NCI-H524 treated with DMSO at 0.1 percent for 48 hours (cell line): ENCODE measurements at places on chromosomes 11 and 22.

DNA sequence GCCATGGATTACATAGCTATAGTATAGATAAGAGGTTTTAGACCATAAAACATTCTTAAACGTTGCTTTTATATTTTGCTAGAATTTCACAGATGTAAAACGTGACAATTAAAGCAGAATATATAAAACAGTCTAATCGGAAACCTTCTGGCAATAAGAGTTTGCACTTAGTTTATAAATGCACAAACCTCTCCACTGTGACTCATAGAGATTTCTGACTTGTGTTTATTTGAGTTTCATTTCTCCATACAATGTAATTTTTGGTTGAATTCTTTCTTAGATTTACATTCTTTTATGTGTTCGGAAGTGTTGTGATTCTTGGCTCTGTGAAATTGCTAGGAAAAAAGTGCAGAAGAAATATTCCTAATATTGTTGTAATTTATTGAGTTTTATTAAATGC, 288.7 kb upstream of the CTSC start:
- DNase-seq = no peak

- DNase-seq = no peak
Measured at GRCh38 chr11:1274501-1274900, 34.9 kb downstream of the TOLLIP start.

DNA sequence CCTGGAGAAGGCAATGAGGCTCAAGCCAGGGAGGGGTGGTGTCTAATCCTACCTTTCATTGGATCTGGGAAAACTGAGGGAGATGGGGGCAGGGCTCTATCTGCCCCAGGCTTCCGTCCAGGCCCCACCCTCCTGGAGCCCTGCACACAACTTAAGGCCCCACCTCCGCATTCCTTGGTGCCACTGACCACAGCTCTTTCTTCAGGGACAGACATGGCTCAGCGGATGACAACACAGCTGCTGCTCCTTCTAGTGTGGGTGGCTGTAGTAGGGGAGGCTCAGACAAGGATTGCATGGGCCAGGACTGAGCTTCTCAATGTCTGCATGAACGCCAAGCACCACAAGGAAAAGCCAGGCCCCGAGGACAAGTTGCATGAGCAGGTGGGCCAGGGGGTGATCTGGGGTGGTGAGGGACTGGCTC, at the start of gene FOLR1:
Gene FOLR1, plus strand, starts transcription at position 180 of the 421 bp plus-strand sequence. Its CDS starts 34 bp downstream, at position 214.
- no peak for DNase-seq

GRCh38 chr11:29336727-29337575, 679.9 kb downstream of the KCNA4 start:
- DNase-seq = no peak

DNA sequence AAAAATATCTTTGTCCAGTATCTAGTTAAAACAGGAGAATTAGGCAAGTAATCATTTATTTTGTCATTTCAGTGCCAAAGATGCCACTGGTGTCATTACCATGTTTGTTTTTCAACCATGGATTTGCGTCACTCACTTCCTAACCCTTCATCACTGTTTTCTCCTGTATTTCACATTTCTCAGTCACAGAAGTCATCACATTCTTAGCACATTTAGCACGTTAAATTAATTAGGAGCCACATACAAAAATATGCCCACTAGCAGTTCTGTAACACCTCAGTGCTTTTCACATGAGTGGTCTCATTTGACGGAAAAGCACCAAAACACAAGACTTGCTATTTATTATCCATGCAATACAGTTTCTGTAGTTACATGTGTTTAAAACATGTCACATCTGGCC, 546.0 kb downstream of the METTL15 start:
- no peak for DNase-seq

DNA sequence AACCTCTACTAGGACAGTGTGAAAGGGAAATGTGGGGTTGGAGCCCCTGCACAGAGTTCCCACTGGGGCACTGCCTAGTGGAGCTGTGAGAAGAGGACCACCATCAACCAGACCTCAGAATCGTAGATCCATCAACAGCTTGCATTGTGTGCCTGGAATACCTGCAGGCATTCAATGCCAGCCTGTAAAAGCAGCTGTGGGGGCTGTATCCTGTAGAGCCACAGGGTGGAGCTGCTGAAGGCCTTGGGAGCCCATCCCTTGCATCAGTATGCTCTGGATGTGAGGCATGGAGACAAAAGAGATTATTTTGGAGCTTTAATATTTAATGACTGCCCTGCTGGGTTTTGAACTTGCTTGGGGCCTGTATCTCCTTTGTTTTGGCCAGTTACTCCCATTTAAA, 46.3 kb downstream of the PGR start:
- DNase-seq = no peak

DNA sequence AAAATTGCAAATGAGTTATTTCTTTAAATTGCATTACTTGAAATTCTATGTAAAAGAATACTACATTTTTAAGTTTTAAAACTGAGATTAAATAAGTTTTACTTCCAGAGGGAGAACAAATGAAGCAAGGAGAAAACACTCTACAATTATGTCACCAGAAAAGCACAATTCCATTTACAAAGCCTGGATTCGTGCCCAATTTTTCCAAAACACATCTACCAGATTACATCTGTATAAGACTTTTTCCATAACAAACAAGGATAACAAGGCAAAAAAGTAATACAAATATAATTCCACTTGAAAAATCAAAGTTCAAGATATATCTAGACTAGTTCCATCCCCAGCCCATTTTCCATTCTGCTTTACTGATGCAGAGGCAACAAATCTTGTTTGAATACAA, 40.5 kb downstream of the MTMR2 start:
- no peak for DNase-seq

DNA sequence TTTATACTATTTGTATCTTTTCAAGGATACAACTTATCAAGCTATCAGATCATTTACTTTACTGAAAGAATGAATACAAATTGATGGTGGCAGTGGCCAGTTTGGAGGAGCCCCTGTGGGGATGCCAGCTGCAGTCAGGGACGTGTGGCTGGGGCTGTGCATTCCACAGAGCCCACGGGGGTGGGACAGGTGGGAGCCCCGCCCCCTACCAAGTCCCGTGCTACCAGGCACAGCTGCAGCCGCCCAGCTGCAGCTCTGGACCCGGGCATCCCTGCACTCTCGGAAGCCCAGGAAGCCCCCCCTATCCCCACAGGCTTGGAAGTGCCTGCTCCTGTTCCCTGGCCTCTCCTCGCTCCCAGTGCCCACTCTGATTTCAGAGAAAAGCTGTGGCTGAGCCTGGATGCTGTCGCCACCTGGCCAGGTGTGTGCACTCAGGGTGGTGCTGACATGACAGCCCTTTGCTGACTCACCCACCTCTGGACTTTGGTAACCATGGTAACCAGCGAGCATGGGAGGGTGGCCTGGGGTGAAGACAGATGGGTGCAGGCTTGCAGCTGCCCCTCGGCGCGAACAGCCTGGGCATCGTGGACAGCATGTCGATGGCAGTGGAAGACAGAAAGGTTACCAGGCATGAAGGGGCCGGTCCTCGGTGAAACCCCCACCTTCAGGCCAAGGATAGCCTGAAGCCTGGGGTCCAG, 138.1 kb downstream of the SBF2 start:
- peak; percentile 22 for DNase-seq

- peak; percentile 21 for DNase-seq
Measured at GRCh38 chr11:94310191-94310875, 6.0 kb downstream of the IZUMO1R start.

DNA sequence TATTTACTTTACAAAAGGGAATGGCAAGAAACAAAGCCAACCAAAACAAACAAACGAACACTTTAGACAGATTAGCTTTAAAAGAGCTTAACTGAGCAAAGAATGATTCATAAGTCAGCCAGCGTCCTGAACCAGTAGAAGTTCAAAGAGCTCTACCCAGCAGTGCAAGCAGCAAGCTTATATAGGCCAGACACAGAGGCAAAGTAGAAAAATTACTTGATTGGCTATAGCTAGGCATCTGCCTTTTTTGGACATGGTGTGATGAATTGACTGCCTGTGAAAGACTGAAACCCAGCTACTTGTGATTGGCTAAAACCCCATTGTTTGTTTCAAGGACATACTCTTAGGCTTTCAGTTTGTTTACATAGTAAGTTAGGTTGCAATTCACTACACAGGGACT, 2120.0 kb upstream of the RAG2 start:
- no peak for DNase-seq

DNA sequence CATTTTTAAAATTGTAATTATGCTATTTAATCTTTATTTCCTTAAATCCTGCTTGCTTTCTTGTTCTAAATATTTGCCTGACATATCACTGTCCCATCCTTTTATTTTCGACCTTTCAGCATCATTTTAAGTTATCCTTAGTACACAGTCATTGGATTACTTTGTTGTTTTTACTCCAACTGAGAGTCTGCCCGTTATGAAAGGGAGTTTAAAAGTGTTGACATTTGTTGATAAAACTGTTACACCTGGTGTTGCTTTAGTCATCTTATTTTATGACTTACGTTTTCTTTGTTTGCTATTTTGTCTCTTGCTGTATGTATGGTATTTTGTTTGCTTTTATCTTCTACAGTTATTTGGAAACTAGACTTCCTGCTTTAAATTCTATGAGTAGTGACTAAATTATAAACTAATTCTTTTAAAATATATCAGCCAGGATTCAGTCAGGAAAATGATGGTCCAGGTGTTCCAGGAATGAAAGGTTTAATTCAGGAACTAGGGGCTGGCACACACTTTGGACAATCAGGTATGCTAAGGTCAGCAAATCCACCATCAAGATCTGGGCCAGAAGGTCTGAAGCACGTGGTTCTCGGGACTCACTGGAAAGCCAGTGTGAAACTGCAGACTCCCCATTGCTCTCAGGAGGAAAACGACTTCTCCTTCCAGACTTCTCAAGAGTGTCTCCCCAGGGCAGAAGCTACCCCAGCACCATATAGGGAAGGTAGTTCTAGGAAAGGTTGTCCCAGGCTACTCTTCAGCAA, 86.0 kb downstream of the RASSF10 start:
- no peak for DNase-seq

- no peak for DNase-seq
Measured at GRCh38 chr22:22895776-22896445, 8.3 kb downstream of the IGLL5 start.

- no peak for DNase-seq
Measured at GRCh38 chr11:94796863-94797262, 28.7 kb downstream of the AMOTL1 start.

DNA sequence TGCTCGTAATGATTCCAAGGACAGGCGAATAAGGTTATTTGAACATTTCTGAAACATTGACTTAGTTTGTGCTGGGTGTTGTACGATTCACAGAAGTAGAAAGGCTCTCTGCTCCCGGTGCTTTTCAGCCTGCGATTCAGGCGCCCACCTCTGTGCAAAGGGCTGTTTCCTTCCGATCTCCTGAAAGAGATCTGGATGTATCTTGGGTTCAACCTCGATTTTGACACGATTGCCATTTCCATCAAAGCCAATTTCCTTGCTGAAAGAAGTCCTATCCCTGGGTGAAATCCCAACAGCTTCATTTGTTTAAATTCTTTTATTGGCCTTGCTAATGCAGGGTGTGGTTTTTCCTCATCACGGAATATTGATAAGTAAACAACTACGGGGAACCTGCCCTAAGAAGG, 1.1 kb upstream of the ZC3H12C start:
- DNase-seq = no peak

DNA sequence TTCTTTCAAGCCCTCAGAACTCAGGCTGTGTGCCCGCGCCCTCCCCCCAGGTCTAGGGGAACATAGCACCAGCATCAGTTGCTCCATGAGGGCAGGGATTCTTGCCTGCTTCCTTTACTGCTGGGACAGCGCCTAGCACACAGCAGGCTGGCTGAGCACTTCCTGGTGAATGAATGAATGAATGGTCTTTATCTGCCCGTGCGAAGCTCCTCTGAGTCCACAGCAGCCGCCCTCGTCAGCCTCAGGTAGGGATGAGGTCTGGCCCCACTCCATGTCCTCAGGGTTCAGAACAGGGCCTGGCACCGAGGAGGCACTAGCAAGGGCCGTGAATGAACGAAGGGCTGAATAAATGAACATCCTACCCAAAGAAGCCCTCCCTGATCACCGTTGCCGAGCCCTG, 27.3 kb downstream of the ARRB1 start:
- DNase-seq = no peak

- no peak for DNase-seq
Measured at GRCh38 chr11:124717421-124717785, 22.3 kb upstream of the NRGN start.

DNA sequence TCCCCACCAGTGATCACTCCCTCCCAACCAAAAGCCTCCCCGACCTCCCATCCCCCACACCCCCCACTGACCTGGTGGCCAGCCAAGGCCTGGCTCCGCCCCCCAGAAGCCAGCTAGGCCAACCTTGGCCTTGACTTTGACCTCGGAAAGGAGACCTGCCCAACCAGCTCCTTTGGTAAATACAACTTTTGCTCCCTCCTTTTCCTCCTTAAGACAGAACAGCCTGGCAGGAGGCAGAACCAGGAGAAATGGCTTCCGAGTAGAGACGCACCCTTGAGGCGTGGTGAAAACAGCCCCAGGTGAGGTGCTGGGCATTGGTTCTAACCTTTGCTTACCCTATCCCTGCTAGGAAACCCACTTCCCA, 27.0 kb downstream of the PLEKHA7 start:
- DNase-seq = no peak

DNA sequence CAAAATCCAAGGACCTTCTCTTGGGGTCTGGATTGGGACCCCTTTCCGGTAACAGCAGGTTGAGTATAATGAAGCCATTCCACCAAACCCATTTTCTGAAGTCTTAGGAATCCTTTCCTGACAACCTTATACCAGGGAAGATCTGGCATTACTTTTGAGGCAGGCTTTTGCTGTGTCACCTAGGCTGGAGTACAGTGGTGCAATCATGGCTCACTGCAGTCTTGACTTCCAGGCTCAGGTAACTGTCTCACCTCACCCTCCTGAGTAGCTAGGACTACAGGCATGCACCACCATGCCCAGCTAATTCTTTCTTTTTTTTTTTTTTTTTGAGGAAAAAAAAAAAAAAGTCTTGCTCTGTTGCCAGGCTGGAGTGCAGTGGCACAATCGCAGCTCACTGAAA, 55.8 kb upstream of the TREH start:
- no peak for DNase-seq

DNA sequence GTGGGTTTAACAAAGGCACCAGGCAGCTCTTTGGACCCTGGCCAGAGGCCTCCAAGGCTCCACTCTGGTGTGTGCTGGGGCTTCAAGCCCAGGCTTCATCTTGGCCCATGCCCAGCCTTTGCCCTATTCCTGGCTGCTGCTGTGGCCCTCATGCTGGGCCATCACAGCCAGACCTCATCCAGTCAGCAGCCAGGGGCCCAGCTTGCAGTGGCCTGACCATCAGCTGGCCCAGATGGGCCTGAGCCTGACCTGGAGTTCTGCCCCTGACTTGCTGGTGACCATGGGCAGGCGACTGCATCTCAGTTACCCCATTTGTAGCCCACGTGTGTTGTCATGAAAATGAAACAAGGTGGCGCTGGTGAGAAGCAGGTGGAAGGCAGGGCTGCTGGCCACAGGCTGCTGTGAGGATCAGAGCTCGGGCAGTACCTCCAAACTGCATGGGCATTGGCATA, 76.1 kb downstream of the MED15 start:
- no peak for DNase-seq

DNA sequence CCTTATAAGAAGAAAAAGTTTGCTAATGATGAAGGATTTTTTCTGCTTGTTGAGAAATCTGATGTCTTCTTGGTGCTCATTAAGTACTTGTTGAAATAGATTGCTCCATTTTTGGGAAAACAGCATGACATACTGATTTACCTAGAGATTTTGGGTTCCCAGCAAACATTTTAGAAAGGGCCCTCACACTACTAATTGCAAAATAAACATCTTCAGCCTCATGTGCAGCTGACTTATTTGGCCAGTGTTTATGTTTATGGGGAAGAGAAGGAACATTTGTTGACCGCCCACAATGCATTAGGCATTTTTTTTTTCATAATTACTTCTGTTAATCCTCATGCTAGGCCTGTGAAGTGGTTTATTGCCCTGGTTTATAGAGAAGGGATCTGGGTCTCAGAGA, 40.1 kb downstream of the LDLRAD3 start:
- no peak for DNase-seq

- DNase-seq = no peak
Measured at GRCh38 chr22:40233886-40234285, 56.2 kb downstream of the TNRC6B start.
